Left ventricle myocardium superior (tissue), 1 donor: ENCODE measurements at places on chromosomes 4 and X.

DNA sequence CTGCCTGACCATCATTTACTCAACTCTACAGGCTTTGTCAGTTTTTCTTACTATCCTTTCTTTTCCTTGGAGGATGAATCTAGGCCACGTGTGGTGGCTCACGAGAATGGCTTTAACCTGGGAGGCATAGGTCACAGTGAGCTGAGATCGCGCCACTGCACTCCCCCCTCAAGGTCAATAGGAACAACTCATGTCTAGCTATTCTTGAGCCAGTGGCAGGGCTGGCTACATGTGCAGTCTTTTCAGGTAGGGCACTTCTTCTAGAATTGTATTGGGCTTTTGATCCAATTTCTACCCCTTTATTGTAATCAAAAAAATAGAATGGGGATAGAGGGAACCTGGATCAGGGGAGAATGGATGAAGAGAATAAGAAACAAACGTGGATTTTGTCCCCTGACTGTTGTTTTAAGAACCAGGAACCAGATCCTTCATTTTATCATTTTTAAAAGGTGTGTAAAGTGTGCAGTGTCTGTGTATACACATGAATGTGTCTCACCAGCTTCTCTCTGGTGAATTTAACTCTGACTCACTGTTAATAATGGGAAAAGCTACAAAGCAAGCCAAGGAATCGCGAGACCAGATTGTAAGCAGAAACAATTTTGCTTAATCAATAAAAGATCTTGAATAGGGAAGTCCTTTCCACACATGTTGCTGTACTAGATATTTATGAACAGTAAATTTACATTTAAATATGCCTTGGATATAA lies 283.9 kb upstream of the GPC4 start:
- DNase-seq, result no peak

DNA sequence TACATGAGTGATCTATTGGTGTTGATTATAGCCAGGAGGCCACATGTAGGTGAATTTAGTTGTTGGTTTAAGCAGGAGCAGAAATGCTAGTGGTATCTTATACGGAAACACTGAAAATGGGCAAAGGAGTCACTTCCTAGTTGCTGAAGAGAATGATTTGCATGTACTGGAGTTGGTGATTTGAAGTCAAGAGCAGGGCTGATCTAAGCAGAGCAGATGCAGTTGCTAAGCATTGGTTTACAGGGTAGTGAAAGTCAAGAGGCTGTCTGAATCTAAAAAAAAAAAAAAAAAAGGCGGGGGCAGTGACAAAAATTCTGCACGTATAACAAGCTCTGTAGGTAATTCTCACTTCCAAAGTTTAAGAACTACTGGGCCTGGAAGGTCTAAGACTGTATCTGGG lies 90.4 kb upstream of the HPRT1 start:
- no peak for DNase-seq

DNA sequence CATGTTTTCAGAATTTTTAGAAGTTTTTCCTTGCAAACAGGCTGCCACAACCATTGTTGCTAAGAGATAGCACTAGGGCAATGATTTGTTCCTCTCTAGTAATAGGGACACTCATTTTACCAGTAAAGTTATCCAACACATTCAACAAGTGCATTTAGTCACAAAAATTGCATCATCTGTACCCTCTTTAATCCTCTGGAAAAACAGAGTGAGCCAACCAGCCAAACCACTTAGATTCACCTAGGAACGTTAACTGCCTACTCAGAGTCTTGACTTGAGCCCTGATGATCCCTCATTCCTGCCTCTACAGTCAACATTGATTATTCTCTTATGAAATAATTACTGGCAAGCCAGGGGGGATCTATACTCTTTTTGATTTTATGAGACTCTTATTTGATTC lies 17.0 kb upstream of the ADGRA3 start:
- no peak for DNase-seq

- DNase-seq, result no peak
These were observed 5.6 kb upstream of the SMIM31 start for GRCh38 chr4:164748375-164748774.

GRCh38 chrX:3145716-3146115 lies 104.4 kb downstream of the ARSF start:
- DNase-seq, result no peak

DNA sequence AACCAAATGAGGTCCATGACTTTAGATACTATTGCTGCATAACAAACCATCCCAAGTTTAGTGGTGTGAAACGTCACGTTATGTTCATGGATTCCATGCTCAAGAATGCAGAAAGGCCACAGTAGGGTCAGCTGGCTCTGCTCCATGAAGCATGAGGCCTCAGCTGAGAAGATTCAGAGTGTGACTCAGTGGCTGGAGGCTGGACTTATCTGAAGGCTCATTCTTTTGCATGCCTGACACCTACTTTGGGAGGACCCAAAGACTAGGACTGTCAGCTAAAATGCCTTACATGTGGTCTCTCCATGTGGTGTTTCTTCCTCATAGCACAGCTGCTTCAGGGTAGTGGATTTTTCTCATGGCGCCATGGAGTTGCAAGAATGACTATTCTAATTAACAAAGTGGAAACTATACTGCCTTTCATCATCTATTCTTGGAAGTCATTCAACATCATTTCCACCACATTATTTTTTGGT lies 11.5 kb upstream of the CCDC149 start:
- DNase-seq, result no peak

- DNase-seq, result no peak
These were observed 28.8 kb downstream of the PPP2R3B start for GRCh38 chrX:357693-358471.

DNA sequence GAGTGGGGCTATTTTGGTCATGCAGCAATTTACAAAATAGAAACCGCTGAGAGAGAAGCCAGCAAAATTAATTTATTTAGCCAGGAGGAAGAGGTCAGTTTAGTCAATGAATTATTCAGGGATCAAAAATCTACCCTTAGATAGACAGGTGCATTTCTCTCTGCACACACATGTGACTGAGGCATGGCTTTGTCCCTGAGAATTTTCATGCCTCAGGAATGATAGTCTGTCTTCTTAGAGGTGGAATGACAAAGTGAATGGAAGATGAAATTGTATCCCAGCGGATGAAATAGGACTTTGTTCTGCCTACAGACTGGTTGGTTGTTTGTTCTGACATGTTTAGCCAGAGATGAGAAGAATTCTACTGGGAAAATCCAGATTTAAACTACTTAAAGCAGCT lies 46.0 kb downstream of the ANKRD50 start:
- DNase-seq, result no peak

DNA sequence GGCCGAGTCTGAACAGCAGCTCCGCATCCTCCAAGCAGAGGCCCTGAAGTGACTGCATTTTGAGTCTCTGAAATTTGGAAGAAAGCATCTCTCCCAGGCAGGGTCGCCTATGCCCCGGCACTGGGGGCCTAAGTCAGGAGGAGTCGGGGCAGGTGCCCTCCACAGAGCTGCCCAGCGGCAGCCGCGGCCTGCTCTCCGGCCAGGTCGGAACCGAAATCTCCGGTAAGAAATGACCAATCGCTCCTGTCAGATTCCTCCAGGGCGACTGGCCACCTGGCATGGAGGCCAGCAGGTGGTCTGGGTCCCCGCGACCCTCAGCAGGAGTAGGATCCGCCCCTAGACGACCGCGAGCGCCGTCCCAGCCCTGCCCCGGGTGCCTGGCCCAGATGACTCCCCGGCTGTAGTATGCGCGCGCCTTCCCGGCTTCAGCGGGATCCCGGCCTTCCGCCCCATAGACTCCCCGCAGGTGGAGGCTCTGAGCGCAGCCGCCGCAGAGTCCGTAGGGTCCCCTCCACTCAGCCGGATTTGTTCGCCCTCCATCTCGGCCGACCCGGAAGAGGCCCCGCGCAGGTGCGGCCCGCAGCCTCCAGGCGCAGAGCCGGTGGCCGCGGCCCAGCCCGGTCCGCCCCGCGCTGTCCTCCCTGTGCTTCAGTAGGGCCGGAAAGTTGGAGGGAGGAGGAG lies 1.5 kb downstream of the NKX1-1 start:
- DNase-seq, result no peak

DNA sequence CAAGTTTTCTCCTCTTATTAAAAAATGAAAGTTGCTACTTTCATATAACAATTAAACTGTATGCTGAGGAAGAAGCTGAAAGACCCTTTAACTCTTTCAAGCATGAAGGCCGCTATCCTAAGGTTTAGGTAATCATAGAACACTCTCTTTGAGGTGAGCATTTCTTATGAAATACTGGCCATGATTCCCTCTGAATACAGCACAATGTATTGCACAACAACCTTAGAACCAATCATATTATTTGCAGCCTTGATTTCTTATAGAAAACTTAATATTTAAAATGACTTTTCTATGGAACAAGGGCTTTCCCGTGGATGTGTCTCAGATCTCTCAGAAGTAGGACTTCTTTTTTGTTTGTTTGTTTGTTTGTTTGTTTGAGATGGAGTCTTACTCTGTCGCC lies 333.4 kb upstream of the TEX13C start:
- no peak for DNase-seq

DNA sequence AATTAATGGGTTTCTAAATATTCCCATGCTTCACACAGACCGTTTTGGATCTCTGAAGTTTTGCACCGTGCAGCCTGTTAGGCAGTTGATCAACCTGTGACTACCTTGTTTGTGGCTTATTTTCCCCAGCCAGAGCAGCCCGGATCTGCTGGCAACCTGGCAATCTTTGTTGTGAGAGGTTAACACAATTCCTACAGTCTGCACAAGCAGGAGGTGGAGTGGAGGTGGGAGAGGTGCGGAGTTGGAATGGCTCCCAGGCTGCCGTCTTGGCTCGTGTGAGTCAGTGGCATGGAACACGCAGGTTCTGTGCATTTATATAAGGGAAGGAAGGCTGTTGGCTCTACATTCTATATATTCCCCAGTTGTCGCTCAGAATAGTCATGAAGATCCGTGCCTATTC lies 70.9 kb upstream of the STOX2 start:
- DNase-seq, result no peak

GRCh38 chr4:156581282-156582063 lies 390.1 kb downstream of the PDGFC start:
- no peak for DNase-seq
